ENCODE measurements at places on chromosomes 4 and X.

DNA sequence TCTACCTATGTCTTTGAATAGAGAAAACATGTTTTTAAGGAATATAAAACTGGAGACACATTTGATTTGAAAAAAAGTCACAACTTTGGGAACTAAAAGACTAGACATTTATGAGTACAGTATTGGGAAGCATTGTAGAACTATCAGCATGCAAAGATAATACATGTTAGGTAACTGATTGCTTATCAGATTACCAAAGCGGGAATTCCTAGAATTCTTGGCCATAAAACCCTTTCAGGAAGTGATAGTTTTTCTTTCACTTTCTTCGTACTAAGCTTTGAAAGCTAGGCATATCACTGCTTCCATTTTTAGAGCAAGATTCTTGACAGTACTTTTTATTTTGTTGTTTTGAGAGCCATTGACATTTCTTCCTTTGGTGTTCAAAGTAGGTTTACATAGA, 646.6 kb upstream of the PITX2 start:
- DNase-seq = no peak

- no peak for DNase-seq
Observed at GRCh38 chr4:107349266-107349665, 313.2 kb upstream of the DKK2 start.

- DNase-seq = no peak
Observed at GRCh38 chr4:121943941-121944340, 7.9 kb downstream of the TRPC3 start.

DNA sequence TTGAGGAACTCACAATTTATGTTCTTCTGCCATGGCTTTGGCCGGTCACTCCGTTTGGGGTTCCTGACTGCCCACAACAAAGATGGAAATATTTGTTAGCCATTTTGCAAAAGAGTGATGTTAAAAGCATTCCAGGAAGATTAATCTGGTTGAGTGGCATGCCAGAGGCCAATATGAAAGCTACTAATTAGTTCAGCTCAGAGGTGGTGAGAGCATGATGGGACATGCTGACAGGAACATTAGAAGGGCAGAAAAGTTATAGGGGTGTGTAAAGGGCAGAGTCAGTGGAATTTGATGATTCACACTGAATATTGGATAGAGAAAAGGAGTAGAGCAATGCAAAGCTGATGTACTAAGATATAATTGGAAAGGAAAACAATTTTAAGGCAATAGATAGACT, 94.4 kb downstream of the TLL1 start:
- no peak for DNase-seq

DNA sequence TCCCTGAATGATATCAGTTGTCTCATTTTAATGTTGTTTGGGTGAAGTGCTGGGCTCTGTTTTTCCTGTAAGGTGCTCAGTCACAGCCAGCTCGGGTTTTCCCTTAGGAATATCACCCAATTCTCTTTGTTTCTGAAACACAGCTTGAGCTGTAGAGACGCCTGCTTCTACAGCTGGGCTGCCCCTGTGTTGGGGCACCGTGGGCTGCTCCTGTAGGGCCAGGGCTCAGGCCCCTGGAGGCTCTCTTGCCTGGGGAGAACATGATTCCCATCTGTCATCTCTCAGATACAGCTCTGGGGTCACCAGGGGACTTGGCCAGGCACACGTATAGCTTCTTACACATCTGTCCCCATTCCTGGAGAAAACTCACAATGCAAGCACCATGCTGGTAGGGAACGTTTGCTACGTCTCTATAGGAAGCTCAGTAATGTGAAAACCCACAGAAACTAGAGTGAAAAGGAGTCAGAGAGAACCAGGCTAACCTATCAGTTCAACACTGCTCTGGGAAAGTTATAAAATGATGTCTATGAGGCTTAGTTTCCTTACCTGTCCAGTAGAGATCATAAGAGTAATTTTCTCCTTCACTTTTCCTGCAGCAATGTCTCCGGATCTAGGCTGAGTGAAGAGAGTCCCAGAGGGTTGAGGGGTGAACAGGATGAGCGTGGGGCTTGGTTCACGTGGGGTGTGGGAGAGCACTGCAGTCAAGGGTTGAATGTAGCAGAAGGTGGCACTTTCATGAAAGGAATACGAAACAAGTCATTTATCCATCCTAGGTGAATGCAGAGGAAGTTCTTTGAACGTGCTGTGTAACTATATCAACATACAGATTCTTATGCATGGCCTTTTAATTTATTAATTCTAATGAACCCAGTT, 14.5 kb downstream of the FHDC1 start:
- DNase-seq = no peak

DNA sequence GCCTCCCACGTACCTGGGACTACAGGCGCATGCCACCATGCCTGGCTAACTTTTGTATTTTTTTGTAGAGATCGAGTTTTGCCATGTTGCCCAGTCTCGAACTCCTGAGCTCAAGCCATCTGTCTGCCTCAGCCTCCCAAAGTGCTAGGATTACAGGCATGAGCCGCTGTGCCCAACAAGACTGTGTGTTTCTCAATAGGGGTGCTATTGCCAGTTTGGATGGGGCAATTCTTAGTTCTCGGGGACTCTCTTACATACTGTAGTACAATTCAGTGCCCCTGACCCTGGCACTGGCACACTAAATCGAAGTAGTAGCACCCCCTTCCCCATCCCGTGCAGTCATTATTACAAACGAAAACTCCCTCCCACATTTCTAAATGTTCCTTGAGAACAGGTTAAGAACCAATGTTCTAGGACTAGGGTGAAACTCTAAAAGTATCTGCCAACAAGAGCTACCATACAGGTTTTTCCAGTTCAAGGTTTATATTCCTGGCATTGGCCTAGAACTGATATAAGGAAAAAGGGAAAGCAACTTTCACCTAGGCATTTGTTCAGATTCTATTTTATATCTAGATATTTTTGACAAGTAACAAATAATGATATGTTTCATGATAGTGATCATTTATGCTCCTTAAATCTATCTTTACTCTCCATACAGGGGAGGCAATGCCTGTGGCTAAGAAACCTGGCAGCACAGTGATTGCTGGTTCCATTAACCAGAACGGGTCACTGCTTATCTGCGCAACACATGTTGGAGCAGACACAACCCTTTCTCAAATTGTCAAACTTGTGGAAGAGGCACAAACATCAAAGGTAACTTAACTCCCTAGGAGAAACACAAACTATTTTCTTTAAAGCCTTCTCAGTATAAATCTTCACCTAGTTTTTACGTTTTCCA, 50.4 kb upstream of the PGAM4 start:
- DNase-seq = no peak

DNA sequence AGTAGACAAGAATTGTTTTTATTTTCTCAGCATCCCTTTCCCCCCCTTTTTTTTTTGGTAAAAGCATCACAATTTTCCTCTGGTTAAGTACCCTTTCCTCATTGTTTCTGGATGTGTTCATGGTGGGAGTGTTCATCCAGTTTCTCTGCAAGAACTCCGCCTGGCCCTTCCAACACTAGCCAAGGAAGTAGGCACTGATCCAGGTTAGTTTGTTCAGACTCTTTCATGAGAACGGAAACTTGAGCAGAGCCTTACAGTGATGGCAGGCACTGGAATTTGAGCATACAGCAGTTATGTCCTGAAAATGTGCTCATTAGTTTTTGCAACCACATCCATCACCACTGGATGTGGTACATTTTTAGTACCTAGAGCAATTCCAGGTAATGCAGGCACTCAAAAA, 336.1 kb upstream of the BOD1L1 start:
- DNase-seq = no peak

GRCh38 chr4:125004676-125005075, 292.1 kb upstream of the ANKRD50 start:
- DNase-seq = no peak

DNA sequence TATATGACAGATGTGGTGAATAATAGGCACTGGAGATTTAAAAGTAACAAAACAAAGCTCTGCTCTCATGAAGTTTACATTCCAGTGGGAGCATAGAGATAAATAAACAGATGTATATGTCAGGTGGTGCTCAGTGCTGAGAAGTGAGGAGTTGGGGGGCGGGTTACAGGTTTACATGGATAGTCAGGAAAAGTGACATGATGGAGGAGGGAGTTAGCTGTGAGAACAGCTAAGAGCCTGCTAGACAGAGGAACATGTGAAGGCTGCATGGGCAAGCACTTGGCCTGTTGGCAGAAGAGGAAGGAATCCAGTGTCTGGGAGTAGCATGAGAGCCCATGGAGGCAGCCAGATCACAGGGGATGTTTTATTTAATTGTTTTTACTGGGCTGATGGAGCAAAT, 10.2 kb upstream of the TMEM156 start:
- DNase-seq = no peak

- DNase-seq = no peak
Observed at GRCh38 chr4:20326977-20327376, 75.3 kb downstream of the SLIT2 start.

- DNase-seq = no peak
Observed at GRCh38 chr4:157048248-157048647, 27.7 kb upstream of the GLRB start.
